EL (cell line): ENCODE measurements at places on chromosomes 7 and 10.
A peak's percentile ranks its signal among the peaks of the same experiment; 100 is the strongest.

DNA sequence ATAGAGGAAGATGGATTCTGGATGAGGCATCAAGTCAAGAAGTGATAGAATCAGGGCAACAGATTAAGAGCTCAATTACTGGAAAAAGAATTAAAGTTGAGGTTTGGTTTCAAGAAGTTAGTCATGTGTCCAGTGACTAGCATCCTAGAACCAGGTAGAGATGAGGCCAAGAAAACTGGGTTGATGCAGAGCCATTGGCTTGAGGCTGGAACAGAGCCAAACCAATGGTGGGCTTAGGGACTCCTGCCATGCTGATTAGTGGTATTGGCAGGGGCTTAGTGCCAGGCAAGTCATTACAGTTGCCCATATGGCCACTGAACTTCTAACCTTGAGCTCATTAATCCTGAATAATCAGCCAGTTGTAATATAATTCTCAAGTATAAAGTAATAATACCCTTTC, 18.5 kb downstream of the ZNF277 start:
- DNase-seq: no peak

DNA sequence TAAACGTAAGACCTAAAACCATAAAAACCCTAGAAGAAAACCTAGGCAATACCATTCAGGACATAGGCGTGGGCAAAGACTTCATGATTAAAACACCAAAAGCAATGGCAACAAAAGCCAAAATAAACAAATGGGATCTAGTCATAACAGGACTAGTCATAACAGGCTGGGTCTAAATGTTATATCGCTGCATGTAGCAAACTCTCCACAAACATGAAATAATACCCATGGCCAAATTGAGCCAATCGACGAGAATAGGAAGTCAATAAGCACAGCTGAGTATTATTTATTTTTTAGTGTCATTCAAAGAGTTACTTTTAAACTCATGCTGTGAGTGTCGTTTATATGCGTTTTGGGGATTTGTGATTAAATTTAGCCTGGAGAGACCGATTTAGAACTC, 225.1 kb downstream of the TFEC start:
- no peak for DNase-seq

DNA sequence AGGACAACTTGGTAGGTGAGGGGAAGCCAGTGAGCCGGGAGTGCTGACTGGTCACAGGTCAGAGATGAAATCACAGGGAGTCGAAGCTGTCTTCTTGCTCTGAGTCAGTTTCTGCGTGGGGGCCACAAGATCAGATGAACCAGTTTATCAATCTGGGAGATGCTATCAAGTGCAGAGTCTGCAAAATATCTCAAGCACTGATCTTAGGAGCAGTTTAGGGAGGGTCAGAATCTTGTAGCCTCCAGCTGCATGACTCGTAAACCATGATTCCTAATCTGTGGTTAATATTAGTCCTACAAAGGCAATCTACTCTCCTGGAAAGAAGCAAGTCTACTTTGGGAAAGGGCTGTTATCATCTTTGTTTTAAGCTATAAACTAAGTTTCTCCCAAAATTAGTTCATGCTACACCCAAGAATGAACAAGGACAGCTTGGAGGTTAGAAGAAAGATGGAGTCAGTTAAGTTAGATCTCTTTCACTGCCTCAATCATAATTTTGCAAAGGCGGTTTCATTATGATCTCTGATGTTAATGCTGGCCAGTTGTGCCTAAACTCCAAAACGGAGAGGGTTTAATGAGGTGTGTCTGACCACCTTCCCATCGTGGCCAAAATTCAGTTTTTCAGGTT, 8.4 kb upstream of the LMOD2 start:
- peak; percentile 37 for DNase-seq

DNA sequence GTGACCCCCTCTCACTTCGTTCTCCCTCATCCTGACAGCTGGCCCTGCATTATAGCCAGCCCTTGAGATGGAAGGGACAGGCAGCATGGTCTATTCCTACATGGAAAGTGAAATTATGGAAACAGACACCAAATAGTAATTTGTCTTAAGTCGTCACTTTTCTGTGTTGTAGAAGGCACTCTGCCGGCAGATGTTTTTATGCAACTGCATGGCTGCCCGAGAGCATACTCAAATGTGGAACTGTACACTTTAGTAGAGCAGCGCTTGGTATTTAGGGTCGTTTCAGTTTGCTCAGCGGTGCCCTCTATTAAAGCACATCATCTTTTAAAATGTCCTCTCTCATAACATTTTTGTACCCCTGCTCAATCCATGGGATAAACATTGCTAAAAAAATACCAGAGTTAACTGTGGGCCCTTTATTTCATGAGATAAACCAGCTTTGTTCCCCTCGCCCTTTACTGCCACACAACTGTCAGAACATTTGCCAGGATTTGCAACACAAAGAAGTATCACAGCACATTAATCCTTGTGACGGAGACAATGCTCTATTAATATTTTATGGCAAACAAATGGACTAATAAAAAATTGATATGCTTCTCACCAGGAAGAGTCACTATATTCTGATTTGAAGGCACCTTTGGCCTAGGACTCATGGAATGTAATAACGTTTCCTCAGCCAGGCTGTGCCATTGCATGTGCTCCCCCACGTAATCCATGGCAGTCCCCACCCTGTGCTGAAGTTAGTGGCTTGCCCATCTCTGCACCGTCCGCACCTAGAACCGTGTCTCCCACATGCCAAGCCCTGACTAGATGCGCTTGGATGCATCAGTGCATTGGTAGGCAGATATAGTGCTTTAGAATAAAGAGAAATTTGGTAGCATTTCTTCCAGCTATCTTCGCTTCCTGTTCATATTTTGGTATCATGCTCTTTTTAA, 221.3 kb downstream of the PAXIP1 start:
- no peak for DNase-seq

DNA sequence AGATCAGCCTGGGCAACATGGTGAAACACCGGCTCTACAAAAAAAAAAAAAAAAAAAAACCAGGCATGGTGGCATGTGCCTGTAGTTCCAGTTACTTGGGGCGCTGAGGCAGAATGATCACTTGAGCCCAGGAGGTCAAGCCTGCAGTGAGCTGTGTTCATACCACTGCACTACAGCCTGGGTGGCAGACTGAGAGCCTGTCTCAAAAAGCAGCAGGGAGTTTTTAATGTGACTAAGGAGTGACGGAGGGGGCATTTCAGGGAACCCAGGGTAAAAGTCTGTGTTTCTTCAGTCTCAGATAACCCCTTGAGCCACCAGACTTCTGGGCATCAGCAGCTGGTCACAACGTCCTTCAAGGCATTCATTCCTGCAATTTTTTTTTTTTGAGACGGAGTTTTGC, 2.2 kb upstream of the C10orf95 start:
- peak; percentile 41 for DNase-seq

DNA sequence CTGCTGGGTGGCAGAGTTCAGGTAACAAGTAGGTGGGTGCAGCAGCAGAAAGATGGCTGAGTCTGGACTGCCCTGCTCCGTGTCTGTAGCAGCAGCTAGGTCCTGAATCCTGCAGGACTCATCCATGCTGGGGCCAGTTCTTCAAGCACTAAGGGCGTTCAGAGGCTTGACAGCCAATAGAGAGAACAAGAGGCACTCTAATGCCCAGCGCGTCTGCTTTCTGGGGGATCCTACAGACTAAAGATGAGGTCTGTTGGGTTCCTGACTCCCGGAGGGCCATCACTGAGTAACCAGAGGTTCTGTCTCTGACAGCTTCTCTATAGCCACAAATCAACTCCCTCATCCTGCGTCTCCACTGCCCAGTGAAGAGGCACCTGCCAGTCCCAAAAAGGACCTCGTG, 125.5 kb downstream of the PTPN20 start:
- DNase-seq: no peak

DNA sequence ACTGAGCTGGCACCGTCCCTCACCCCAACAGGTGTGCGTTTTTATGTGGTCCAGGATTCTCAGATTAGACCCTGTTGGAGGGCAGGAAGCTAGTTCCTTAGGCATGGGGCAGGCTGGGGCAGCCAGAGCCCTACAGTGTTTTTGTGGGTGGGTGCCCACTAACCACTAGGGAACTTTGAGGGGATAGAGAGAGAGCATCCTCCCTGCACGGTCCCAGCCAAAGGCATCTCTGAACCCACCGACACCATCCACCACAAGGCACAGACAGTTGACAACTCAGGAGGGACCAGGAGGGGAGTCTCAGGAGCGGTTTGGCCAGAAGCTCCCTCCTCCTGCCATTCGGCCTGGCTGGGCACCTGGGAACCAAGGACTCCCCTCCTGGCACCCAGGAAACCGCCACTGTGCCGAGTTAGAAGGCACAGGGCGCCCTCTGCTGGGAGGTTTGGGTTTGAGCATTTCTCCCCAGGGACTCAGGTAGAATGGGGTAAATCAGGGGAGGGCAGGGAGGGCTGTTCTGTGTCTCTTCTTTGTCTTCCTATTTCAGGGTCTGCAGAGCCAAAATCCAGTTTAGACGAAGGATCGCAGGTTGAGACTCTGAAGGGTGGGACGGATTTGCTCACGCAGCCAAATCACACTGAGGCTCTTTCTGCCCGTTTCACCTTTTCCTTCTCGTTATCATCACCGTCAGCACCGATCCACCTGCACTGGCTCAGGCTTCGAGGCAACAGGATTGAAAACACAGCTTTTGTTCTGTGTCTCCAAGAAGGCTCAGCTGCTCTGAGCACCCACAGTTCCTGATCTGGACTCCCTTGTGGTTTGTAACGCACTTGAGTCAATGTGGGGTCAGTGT, 84.8 kb upstream of the COL13A1 start:
- DNase-seq: peak; percentile 56
